Activated CD8-positive, alpha-beta memory T cell treated with anti-CD3 and anti-CD28 coated beads for 48 hours (primary cell): ENCODE measurements at places on chromosomes 7 and 10.

GRCh38 chr10:55203319-55203718 lies 402.3 kb upstream of the PCDH15 start:
- no peak for DNase-seq

GRCh38 chr10:2300231-2300630 lies 562.9 kb upstream of the ADARB2 start:
- no peak for DNase-seq

DNA sequence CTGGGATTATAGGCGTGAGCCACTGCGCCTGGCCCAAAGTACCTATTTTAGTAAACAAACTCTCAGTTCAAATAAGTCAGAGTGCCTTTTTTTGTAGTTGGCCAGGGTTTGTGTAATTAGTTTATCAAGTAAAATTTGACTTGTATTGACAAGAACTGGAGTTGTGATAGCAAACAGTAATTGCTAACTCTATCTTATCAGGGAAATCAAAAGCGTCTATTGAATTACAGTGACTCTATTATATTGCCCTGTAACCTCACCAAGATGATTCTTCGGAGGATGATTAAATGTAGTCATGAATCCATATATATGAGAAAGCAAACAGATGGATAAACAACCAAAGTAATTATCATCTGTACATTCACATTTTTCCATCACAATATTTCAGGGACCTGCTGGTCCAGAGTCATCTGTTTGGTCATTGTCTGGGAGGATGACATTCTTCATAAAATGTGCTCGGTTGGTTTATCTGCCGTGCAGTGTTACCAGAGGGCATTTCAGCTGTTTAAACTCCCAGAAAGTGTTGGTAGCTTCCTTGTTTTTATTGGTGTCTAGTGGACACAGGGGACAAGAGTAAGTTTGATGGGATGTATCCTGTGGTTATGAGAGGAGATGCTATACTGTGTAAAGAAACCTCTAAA lies 35.6 kb downstream of the DOCK1 start:
- no peak for DNase-seq

- DNase-seq, result no peak
These were observed 55.5 kb upstream of the STEAP1B start for GRCh38 chr7:22555476-22555875.
